Fibroblast of skin of scalp (primary cell): ENCODE measurements at places on chromosomes 2 and 18.

DNA sequence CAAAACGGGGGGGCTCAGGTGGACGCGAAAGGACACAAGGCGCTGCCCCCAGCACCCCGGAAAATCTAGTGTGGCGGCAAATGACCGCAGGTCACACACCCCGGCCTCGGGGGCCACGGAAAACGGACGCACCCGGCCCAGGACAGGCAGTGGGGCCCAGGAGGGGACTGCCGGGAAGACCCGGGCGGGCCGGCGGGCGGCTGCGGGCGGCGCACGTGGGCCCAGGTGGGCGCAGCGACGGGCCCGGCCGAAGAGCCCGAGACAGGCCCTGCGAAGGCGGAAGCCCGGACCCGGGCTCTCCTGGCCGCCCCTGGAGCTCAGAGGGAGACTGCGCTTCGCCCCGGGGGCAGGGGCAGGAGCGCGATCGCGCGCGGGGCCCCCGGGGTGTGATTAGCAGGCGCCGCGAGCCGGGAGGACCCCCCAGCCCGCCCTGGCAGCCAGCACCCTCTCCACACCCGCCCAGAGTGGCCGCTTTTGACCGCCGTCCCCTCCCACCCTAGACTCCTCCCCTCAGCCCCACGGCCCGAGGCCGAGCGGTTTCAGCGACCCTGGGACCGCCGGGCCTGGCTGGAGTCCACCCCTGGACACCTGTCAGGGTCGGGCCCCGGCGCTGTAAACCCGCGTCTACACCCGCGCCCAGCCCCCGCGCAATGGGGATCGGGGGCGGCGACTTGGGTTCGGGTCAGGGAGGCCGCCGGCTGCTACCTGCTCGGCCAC is 773 bp downstream of the MBP start:
- no peak for DNase-seq

DNA sequence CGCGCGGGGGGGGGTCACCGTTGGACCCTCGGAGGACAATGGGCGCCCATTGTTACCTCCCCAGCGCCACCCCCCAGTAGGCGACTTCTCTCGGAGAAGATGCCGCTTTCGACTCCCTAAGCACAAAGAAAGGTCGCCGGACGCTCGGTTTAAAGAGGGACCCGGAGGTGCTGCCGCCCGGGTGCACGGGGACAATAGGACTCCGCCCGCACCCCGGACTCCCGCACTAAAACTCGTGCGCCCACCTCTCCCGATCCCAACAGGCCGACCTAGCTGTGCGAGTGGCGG is 318 bp upstream of the CDC42EP3 start:
- DNase-seq, result peak; percentile 58

DNA sequence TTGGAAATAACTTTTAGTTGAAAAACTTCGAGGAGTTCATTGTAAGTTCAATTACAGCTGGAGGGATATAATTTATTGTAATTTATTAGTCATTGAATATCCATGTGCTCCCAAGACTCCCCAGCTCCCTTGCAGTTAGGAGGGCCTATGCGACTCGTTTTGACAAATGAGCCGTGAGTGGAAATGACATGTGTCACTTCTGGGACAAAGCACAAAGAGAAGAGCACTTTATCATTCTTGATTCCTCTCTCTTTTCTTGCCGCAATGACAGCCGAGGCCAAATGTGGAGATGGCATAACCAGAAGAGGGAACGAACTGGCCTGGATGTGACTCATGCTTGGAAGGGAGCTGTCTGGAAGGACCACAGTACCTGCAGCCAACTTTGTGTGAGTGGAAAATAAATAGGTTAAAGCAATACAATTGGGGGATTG is 44.2 kb upstream of the ITSN2 start:
- no peak for DNase-seq

DNA sequence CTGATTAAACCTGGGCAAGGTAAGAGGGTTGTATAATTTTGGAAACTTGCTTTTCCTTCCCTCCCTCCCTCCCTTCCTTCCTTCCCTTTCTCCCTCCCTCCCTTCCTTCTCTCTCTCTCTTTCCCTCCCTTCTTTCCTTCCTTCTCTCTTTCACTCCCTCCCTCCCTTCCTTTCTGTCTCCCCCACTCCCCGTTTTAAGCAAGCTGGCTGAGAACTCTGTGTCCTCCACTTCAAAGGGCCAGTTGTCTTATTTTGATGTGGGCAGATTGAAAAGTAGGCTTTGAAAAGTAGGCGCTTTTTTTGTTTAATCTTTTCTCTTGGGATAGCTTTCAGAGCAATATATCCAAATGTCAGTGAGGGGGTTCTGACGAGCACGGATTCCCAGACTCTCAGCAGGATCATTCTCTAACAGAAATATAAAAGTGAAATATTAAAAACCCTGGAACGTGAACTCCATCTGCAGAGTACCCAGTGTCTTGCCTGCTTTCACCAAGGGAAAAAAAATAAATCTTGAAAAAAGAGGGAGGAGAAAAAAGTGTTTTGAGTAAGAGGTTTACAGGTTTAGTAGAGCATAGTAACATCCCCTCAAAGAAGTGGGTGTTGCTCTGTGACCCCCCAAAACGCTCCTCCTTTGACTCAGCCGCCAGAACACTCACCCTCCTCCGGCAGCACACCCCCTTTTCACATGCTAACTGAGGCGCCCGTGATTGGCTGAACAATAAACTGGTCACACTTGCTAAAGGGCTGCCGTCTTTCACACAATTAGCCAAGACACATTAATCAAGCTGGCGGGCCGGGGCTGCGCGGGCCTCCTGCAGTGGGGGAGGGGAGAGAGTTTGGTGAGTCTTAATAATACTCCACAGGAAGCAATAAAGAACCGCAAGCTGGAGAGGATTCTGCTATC is 52.2 kb downstream of the CDK15 start:
- peak; percentile 74 for DNase-seq
